ENCODE measurements at places on chromosomes 7 and 10. TPM values are rescaled to one million over a fixed set of nuclear protein-coding genes. Genes with fewer than 3 reads are reported as not detected.

DNA sequence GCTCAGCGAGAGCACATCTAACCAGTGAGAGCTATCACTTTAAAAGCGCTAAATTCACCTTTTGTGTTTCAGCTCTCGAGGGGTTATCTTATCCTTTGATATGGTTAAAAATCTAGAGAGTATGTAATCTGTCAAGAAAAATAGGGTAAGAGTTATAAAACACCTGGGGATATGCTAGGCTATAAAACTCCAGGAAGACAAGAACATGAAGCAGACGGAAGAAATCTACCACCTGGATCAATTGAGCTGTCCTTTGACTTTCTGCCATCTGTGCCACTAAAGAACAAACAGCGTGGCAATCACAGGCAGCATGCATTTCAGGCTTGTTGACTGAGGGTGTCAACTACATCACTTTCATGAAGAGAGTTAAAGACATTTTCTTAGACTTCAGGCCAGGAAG, 83.1 kb downstream of the ZNF248 start:
- DNase-seq: no peak

The FANK1 gene
- 3.3 TPM for polyA plus RNA-seq

DNA sequence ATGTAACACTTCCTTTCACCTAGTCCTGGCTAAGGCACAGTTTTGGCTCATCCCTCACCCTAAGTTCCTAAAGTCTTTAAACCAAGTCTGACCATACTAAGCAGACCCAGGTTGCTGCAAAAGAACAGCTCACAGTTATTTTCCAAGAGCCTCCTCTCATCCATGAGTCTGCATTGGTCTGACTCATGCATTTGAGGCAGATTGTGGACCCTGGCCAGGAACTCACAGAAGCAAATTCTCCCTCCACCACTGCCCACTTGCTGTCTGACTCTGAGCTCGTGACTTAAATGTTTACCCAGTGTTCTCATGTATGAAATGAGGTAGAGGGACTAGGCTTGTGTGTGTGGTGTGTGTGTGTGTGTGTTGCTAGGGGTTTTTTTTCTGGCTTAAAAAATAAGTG, 1272.8 kb downstream of the TYW1 start:
- no peak for DNase-seq

The SRPK2 gene
- polyA plus RNA-seq: 11.7 TPM

GRCh38 chr7:11552676-11553296, 279.2 kb downstream of the THSD7A start:
- no peak for DNase-seq

DNA sequence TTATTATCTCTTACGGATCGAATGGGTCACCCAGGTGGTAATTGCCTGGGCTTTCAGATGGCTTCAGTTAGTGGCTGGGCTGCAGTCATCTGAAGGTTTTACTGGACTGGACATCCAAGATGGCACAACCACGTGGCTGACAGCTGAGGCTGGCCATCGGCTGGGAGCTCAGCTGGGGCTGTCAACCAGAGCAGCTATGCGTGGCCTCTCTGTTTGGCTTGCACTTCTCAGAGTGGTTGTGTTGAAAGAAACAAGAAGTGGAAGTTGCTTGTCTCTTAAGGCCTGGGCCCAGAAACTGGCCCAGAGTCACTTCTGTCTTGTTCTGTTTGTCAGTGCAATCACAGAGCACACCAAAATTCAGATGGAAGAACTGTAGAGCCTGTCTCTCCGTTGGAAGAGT, 5.7 kb upstream of the GDI2 start:
- DNase-seq: no peak

- DNase-seq: peak; percentile 90
These were observed 76.8 kb downstream of the GATA3 start for GRCh38 chr10:8130973-8131911.

GRCh38 chr7:2000746-2001321, 231.9 kb downstream of the MAD1L1 start:
- no peak for DNase-seq

The PTF1A gene
- polyA plus RNA-seq: not detected

- DNase-seq: no peak
These were observed 28.7 kb upstream of the TNS3 start for GRCh38 chr7:47610506-47611044.

The CALHM3 gene
- polyA plus RNA-seq: not detected

DNA sequence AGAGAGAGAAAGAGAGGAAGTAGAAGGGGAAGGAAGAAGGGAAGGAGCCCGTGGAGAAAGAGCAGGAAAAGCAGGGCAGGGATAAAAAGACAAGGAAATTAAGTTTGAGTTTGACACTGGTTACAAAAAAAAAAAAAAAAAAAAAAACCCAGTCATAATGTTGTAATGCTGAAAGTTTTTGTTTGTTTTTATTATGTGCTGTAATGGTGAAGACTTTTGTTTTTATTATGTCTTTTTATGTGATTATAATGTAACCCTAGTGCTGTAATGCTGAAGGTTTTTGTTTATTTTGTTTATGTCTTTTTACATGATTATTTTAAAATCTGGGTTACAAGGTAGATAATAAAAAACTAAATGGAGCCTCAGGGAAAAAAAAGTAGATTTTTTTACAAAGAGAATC, 184.8 kb downstream of the SEMA3A start:
- DNase-seq: no peak

DNA sequence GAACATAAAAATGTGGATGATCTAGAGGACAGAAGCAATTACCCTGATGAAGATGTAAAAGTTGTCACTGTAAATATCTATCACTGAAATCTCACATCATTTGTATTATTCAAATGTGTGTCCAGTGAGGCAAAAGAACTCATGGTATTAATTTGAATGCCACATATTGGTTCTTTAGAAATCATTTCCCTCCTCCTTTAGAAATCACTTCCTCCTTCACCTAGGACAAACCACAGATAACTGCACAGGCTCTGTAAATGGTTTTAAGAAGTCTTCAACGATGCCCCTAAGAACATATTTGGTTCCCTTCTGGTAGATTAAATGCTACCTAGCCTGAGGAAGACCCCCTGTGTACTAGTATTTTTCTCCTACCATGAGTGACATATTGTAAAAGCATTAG, 33.1 kb upstream of the ZNF518A start:
- no peak for DNase-seq

GRCh38 chr10:73744664-73744975, 448 bp downstream of the SEC24C start:
- DNase-seq: no peak

- DNase-seq: no peak
These were observed 2.1 kb upstream of the NDUFB8 start for GRCh38 chr10:100531761-100532160.

GRCh38 chr10:43304687-43305333, 37.9 kb upstream of the RASGEF1A start:
- no peak for DNase-seq
